Activated CD4-positive, CD25-positive, alpha-beta regulatory T cell (primary cell): ENCODE measurements at places on chromosomes 1 and 21.

DNA sequence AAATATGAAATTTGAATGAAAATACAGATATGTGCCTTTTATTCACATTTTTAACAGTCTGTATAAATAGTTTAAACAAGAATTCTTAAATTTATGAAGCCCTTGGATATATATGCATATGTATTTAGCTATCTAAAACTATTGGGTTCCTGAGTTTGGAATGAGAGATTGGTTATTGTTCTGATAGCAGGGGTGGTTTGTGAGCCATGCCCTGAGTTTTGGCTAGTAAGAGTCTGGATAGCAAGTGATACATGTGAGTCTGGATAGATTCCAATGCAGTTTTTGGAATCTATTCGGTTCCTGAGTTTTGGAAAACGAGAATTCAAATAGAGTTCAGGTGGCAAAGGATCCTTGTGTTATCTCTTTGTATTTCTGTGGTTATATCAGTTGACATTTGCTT, 2.8 kb downstream of the MAN1A2 start:
- DNase-seq, result no peak

DNA sequence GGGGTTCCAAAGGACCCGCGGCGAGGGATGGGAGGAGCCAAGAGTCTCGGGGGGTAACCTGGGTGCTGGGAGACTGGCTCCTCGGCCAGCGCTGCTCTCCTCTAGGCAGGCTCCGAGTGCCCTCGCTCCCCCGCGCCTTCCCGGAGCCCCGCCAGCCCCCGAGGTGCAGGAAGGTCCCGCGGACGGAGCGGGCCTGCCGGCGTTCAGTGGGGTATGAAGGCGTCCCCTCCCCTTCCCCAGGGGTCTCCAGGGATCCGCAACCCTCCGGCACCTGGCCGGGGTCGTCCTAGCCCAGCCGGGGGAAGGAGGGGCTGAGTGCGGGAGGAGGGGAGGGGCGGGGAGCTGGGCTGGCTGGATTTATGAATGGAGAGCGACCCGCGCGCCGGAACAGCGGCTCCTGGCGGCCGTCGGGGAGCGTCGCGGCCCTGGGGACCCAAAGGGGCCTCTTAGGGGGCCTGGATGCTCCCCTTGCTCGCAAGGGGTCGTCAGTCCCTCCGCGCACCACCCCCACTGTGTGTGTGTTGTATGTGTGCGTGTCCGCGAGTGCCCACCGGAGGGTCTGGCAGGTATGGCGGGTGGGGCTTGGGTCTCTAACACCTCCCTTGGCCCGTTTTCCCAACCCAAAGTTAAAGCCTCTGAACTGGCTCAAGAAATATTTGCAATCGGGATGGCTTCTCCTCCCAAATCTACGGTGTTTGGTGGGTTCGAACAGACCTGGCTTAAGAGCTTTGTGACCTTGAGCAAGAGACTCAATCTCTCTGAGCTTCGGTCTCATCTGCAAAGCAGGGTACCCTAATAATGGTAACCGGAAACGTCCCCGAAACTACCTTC, 642 bp downstream of the HCRTR1 start:
- DNase-seq, result no peak

- DNase-seq, result no peak
These were observed 31.6 kb downstream of the VWA5B1 start for GRCh38 chr1:20322081-20322824.

DNA sequence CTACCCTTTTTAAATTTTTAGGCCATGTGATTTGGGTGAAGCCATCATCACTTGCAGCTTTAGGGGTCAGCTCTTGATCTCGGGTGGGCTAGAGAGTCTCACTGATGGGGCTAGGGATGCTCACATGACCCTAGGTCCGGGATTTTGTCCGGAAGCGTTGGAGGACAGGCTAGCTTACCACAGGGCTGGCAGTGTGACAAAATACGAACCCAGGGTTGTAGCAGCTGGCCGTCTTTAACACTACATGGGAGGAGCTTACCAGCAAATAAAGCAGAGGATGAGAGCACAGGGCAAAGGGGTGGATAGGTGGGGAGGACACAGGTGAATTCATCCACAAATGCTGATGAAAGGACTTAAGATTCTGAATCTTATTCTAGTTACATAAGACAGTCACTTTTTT, 21.9 kb downstream of the GPR161 start:
- no peak for DNase-seq

DNA sequence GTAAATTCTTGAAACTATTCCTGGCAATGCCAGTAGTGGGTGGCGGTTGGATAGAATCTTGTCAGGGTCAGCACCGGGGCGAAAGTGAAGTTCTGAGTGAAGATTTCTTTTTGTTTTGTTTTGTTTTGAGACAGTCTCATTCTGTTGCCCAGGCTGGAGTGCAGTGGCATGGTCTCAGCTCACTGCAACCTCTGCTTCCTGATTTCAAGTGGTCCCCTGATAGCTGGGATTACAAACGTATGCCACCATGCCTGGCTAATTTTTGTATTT, 33.3 kb downstream of the PCNT start:
- DNase-seq, result no peak

GRCh38 chr21:29506947-29507346, 208.2 kb downstream of the BACH1 start:
- no peak for DNase-seq

GRCh38 chr1:81366173-81366572, 434.6 kb upstream of the ADGRL2 start:
- DNase-seq, result no peak

- DNase-seq, result no peak
These were observed 104.9 kb upstream of the SOD1 start for GRCh38 chr21:31554511-31555022.

DNA sequence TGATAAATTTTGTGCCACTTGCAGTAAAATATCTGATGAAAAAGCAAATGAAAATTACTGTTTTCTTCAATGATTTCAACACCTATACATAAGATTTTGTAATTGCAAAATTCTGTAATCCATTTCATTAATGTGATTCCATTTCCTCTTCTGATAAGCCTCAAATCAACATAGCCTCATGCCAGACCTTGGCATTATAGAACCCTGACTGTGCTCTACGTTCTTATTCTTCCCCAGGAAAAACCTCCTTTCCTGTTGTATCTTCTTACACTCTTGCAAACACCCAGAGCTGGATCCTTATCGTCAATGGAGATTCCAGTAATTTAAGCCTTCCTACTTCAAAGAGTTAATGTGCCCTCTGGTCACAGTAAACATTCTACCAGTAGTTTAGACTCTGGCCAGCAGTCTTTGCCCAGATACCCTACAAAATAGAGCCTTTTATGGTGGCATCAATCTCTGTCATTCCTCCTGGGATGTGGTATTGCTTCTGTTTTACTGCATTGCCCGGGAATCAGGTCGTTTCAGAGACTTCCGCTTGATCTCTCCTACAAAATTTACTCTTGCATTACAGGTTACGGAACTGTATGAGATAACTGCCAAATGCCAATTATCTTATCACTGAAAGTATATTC, 48.5 kb upstream of the CHRM3 start:
- no peak for DNase-seq

DNA sequence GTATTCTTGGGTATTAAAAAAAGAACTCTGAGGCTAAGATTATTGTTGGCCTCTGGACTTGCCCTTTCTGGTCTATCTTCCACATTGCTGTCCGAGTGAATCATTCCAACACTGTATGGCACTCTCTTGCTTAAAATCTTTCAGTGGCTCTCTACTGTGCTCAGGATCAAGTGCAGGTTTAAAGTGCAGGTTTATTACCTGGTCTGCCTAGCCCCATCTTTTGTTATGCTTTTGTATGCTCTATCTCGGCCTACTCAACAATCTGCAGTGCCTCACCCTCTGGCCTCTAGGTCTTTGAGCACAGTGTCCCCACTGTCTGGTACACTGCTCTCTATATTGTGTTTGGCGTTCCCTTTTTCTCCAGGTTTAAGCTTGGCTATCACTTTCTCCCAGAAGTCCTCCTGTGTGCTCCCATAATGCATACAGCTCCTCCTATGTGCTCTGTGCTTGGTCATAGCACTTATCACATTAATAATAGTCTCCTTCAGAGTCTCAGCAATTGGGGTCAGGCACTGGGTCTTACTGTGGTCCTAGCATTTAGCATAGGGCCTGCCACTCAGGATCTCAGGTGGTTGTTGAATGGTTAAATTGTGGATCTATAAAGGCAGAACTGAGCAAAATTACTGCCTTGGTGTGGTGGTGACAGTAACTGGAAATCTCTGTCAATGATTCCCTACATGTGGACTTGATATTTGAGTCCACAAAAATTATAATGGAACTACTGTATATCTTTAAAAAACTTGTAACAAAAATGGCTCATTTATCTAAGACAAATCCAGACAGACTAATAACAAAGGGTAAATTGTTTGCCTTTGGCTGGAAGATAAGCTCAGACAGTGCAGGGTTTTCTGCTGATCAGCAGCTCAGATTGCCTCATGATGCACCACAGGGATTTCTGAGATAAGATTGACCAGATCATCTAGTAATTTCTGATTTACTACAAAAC, 10.6 kb upstream of the LDLRAD1 start:
- no peak for DNase-seq

- no peak for DNase-seq
These were observed 3.3 kb downstream of the CD46 start for GRCh38 chr1:207754974-207755700.

DNA sequence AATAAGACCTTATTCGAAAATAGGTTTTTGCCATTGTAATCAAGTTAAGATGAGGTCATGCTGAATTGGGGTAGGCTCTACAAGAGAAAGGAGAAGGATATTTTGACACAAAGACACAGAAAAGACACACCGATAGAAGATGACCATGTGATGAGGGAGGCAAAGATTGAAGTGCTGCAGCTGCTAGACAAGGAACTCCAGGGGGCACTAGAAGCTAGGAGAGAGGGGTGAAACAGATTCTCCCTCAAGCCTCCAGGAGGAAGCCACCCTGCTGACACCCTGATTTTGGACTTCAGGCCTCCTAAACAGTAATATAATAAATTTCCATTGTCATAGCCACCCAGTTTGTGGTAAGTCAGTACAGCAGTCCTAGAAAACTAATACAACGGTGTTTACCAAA, 506.8 kb upstream of the CAMK1G start:
- DNase-seq, result no peak

DNA sequence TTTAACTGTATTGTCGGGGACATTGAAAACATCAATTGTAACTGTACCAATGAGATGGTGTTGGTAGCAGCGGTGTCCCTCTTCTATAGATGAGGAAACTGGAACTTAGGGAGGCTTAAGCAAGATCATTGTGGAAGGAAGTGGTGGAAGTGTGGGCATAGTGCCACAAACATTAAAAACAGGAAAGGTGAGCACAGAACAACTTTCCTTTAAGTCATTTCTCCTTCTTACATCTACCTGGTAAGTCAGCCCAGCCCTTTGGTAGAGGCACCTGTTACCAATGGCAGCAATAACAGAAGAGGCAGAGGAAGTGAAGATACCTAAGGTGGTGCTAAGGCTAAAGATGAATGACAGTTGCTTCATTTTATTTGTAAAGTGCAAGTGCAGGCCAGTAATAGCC, 12.0 kb upstream of the CTSS start:
- DNase-seq, result no peak

DNA sequence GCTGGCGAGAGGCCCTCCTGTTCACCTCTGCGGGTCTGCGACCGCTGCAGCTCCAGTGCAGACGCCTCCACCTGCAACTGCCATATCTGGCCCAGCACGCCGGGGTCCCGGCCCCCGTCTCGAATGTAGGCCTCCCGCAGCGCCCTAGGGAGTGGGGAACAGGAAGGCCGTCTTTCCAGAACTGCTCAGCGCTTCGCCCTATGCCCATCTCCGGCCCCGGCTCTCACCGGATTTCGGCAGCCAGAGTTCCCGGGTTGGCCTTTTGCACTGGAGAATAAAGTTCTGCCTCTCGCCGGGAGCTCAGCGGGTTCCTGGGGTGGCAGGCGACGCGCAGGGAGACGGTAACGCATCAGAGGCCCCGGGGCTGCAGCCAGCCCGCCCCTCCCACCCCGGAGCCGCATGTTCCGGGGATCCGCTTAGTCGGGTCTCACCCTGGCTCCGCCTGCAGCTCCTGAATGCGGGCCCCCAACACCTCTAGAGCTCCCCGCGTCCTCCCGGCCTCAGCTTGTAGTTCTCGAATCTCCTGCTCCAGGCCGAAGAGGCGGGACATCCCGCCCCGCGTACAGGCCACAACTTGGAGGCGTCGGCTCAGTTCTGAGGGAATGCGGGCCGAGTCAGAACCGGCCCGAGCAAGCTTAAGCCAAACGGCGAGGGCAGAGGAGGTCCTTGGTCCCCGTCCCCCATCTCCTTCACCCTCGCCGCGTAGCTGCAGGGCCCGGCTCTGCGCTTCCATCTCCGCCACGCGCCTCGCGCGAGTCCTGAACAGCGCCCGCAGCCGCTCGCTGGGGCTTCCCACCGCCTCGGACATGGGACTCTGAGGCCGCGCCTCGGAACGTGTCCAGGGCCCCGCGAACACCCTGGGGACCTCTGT, 1.1 kb downstream of the CCDC17 start:
- no peak for DNase-seq

- DNase-seq, result no peak
These were observed 146.6 kb downstream of the HHAT start for GRCh38 chr1:210475321-210475720.

GRCh38 chr1:39788758-39789570, at the start of gene BMP8B:
BMP8B (minus strand) TSS chr1:39788865; CDS start chr1:39788485, 380 bp downstream.
- peak; percentile 27 for DNase-seq

DNA sequence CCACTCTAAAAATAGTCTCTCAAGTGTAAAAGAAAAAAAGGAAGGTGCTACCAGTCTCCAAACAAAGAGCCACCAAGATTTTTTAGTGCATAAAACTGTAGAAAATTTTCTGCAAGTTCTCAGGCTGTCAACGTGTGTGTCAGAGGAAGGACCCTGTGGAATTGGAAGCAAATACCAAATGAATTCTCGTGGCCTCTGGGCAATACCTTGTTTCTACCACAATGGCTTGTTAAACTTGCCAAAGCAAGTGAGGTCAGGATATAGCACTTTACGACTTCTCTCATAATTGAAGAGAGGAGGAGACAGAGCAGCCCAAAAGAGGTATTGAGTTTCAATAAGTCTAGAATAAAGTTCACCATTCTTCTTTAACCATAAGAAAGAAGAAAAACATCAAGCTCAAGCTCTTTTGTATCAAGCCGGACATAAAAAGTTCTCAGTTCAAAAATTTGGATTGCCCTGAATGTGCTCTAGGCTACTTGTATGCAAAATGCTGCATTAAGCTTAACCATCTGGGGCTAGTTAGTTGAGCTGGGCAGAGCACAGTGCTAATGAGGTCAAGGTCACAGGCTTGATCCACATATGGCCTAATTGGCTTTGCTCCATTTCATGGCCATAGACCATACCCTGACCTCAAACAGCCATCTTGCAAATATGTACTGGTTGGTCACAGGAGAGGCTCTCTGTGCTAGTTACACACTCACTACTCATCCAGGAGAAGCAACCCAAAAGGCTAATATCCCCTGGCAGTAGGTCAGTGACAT, 60.5 kb downstream of the TBX15 start:
- no peak for DNase-seq

DNA sequence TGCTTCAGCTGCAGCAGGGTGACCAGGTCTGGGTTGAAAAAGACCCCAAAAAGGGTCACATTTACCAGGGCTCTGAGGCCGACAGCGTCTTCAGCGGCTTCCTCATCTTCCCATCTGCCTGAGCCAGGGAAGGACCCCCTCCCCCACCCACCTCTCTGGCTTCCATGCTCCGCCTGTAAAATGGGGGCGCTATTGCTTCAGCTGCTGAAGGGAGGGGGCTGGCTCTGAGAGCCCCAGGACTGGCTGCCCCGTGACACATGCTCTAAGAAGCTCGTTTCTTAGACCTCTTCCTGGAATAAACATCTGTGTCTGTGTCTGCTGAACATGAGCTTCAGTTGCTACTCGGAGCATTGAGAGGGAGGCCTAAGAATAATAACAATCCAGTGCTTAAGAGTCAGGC, 2.9 kb downstream of the C1QA start:
- no peak for DNase-seq

- no peak for DNase-seq
These were observed 71.0 kb upstream of the LRRC53 start for GRCh38 chr1:74583397-74583796.

GRCh38 chr21:16211339-16212303, 481.8 kb downstream of the USP25 start:
- DNase-seq, result no peak
